ENCODE measurements at places on chromosomes 1 and 21.

GRCh38 chr1:43067977-43068751 lies 103.9 kb downstream of the EBNA1BP2 start:
- no peak for DNase-seq

GRCh38 chr21:34022627-34023335 lies 50.6 kb upstream of the MRPS6 start:
- no peak for DNase-seq

GRCh38 chr1:17742583-17742982 lies 12.6 kb upstream of the ACTL8 start:
- DNase-seq, result no peak

DNA sequence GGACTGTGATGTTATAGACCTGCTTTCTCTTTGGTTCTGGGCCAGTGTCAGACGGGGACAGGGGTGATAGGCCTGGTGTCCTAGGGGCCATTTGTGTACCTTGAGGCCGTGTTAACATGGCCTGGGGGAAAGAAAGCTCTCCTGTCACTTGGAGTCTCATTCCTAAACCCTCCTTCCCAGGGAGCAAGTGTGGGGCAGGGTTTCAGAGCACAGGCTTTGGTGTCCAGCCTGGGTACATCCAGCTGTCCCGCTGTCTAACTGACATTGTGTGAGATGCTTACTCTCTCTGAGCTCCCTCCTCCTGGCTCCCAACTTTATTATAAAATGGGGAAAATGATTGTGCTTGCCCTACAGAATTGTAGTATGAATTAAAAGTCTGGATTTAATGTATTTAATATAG lies 32.6 kb upstream of the EPHA8 start:
- no peak for DNase-seq

GRCh38 chr1:214469290-214469689 lies 82.1 kb downstream of the PTPN14 start:
- DNase-seq, result no peak

- no peak for DNase-seq
These were observed 46.1 kb upstream of the SLC30A1 start for GRCh38 chr1:211625040-211625439.

DNA sequence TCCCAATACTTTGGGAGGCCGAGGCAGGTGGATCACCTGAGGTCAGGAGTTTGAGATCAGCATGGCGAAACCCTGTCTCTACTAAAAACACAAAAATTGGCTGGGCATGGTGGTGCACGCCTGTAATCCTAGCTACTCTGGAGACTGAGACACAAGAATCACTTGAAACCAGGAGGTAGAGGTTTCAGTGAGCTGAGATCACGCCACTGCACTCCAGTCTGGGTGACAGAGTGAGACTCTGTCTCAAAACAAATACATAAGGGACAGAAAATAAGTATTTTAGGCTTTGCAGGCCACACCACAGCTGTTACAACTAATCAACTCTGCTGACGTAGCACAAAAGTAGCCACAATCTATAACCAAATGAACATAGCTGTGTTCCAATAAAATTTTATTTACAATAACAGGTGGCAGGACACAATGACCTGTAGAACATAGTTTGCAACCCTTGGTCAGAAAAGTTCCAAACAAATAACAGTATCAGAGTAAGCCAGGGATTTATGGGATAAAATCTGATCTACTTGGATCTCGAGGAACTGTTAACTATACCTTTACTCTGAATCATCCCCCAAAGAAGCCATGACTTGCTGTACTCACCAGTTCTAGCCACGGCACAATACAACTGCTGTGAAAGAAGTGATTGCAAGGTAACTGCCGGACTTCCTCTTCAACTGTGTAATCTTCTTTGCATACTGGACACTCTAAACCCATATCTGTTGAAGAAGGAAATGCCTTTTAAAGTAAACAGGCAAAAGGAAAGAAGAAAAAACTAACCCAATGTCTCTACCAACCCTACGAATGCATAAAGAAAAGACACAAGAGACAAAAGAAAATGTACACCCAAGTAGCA lies 28.3 kb downstream of the CD160 start:
- no peak for DNase-seq

Measured in right renal cortex interstitium (tissue), 3 donors.